ENCODE measurements at places on chromosomes 13 and 19. TPM values are rescaled to one million over a fixed set of nuclear protein-coding genes. Genes with fewer than 3 reads are reported as not detected.

Gene KL
- polyA plus RNA-seq = not detected

Gene ERICH6B
- polyA plus RNA-seq = not detected

Gene ZFP30
- polyA plus RNA-seq = 3.9 TPM

Gene KASH5
- polyA plus RNA-seq = not detected

Gene ZNF625
- polyA plus RNA-seq = 2.2 TPM

All from BJ (cell line).